ENCODE measurements at places on chromosomes 6 and 20.

DNA sequence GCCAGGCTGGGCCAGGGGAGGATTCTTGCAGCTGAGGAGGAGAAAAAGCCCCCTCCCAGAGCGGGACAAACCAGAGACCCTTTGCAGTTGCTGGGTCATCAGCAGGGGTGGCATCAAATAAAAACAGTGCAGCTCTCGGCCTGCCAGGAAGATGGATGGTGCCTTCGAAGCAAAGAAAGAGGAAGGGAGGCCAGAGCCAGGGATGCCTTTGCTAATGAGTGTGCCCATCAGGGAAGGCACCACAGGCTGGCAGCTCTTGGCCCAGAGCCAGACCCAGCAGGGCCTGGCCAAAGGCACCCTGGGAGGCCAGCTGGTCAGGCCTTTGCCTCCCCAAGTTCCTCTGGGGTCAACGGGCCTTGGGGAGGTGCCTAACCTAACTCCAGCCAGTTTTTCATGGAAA is 26.3 kb upstream of the ZNF318 start:
- no peak for DNase-seq

- no peak for DNase-seq
These were observed 159.4 kb upstream of the CITED2 start for GRCh38 chr6:139533573-139534471.

DNA sequence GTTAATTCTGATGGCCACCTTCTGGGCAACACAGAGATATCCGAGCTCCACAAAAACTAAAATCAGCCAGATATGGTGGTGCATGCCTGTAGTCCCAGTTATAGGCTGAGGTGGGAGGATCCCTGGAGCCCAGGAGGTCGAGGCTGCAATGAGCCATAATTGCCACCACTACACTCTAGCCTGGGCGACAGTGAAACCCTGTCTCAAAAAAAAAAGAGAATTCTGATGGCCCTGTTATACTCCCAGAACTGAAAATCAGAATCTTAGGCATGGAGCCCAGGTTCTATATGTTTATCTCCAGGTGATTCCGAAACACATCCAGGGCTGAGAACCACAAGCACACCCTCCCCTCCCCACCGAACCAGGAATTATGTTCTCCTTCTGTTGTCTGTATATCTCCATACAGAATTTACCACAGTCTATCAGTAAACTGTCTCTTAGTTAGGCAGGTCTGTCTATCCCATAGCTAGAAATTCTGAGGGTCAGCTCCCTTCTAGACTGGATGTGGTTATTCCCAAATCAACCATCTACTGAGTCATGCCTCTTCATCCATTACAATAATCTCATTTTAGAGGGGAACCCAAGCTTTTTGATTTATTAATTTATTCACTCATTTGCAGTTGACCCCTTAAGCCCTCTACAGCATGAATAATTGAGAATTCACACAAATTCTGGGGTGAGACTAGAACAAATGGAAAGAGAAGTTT is 24.8 kb upstream of the CCND3 start:
- DNase-seq, result no peak

- peak; percentile 78 for DNase-seq
These were observed 6.5 kb upstream of the ZSCAN9 start for GRCh38 chr6:28218312-28219248.

- DNase-seq, result no peak
These were observed 104.8 kb upstream of the MOCS1 start for GRCh38 chr6:40039042-40039441.

DNA sequence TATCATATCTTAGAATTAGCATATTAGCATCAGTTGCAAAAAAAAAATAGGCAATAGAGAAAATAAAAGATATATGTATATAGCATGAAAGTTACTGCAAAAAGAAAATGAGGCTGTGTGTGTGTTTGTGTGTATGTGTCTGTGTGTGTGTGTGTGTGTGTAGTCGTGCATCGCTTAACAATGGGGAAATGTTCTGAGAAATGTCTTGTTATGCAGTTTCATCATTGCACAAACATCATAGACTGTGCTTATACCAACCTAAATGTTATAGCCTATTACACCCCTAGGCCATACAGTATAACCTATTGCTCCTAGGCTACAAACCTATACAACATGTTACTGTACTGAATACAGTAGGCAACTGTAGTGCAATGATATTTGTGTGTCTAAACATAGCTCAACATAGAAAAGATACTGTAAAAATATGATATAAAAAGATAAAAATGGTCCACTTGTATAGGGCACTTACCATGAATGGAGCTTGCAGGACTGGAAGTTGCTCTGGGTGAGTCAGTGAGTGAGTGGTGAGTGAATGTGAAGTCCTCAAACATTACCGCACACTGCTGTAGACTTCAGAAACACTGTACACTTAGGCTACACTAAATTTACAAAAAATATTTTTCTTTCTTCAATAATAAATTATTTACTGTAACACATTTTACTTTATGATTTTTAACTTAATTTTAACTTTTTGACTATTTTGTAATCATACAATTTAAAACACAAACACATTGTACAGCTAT is 805.1 kb downstream of the KIF16B start:
- DNase-seq, result no peak

DNA sequence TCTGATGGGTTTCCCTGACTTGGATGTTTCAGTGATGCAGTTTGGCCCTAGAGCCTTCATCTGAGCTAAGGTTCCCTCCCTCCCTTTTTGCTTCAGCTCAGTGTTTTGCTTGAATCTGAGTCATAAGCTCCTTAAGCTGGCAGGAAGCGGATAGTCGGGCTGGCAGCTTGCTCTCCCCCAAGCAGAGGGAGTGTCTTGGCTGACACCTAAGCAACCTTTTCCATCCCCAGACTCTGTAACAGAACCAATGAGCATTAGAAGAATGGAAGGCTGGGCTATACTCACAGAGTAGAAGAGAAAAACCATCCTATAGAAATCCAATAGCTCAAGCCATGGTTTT is 98.3 kb downstream of the HAO1 start:
- no peak for DNase-seq
